ENCODE measurements at places on chromosomes 6 and 20. TPM values are rescaled to one million over a fixed set of nuclear protein-coding genes. Genes with fewer than 3 reads are reported as not detected.

DNA sequence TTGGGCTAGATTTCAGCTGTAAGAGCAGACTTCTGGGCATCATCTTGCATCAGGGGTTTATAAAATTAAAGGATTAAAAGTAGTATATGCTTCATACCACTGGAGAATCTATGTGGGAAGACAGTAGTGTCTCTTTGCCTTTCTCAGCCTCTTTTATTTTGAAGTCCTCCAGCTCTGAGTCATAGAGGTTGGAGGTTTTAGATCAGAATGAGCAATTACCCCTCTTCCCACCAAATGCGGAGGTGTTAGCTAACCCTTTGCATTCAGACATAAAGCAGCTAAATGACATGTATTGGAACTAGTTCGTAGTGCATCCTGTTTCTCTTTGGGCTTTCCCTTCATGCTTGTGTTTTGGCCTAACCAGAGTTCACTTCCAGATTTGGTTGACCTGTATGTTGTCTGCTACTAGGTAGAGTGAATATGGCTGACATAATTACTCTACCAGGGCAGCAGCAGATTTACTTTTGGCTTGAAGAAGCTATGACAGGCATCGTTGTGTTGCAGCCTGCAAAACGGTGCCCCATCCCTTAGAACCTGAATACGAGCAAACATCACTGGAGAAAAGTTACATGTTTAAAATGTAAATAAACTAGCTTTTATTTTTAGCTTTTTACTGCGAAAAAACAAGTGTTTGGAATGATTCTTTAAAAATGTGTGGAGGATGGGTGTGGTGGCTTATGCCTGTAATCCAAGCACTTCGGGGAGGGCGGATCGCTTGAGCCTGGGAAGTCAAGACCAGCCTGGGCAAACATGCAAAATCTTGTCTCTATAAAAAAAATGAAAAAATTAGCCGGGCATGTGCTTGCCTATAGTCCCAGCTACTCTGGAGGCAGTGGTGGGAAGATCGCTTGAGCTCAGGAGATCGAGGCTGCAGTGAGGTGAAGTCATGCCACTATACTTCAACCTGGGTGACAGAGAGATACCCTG is 82.2 kb downstream of the MYO6 start:
- H3K4me3 ChIP-seq: peak overlapping the region; percentile 28
- no peaks in the 10 kb centered on the region for H3K27me3 ChIP-seq
- peaks cover 5% of the 10 kb centered on the region for H3K4me1 ChIP-seq

- H3K27me3 ChIP-seq: no peaks in the 10 kb centered on the region
- H3K4me1 ChIP-seq: no peaks in the 10 kb centered on the region
- no peak for DNase-seq
Observed at GRCh38 chr6:18317850-18318249, 53.5 kb upstream of the DEK start.

DNA sequence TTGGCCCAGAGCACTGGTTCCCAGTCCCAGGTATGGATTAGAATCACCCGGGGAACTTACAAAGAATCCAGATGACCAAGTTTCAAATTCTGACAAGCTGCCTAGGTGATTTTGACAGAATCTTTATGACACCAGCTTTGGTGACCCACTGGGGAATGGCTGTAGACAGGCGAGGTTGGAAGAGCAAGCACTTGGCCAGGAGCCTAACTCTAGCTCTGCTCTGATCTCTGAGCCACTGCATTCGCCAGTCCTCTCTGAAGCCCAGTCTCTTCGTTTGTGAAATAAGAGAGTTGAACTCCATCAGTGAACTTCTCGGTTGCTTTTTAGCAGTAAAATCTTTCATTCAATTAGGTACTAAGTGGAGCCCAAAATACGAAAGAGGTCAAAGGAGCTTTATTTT is 161.2 kb downstream of the VEGFA start:
- H3K4me3 ChIP-seq: no peak overlapping the region
- no peaks in the 10 kb centered on the region for H3K36me3 ChIP-seq
- no peak overlapping the region for H3K27ac ChIP-seq
- H3K27me3 ChIP-seq: peaks cover 5% of the 10 kb centered on the region
- H3K4me1 ChIP-seq: peaks cover 5% of the 10 kb centered on the region

The SLC4A11 gene
- 1.9 TPM for total RNA-seq

The ZBP1 gene
- total RNA-seq: 4.9 TPM

The EFCAB8 gene
- total RNA-seq: 3.1 TPM

- no peak overlapping the region for H3K27ac ChIP-seq
- H3K4me3 ChIP-seq: no peak overlapping the region
- H3K4me1 ChIP-seq: no peaks in the 10 kb centered on the region
Observed at GRCh38 chr20:43565758-43566104, 6.9 kb downstream of the SGK2 start.

The CFAP206 gene
- 0.21 TPM for total RNA-seq

The AHCY gene
- 121 TPM for total RNA-seq

GRCh38 chr6:22696481-22696880 is 127.1 kb downstream of the HDGFL1 start:
- no peak overlapping the region for H3K27ac ChIP-seq
- DNase-seq: no peak
- H3K36me3 ChIP-seq: no peaks in the 10 kb centered on the region
- H3K27me3 ChIP-seq: no peaks in the 10 kb centered on the region
- no peak overlapping the region for H3K4me3 ChIP-seq

The MDFI gene
- total RNA-seq: not detected

- H3K27me3 ChIP-seq: no peaks in the 10 kb centered on the region
- H3K4me3 ChIP-seq: no peak overlapping the region
- H3K36me3 ChIP-seq: no peaks in the 10 kb centered on the region
- H3K27ac ChIP-seq: no peak overlapping the region
- no peaks in the 10 kb centered on the region for H3K4me1 ChIP-seq
Observed at GRCh38 chr6:151070631-151071051, 169.1 kb upstream of the AKAP12 start.

DNA sequence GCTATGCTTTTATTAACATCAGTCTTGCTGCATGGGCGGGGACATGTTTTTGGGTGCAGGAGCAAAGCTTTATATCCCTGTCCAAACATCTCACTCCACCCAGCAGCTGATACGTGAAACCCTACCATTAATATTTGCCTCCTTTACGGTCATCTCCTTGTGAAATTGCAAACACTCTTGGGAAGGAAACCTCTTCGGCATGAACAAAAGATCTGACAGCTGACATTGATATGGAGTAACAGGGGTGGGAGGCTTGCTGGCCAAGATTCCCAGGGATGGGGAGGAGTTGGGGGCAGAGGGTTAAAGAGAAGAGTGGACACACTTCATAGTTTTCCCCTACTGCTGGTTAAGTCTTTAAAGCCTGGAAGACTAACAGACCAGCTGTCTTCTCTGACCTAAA is 22.2 kb upstream of the VEGFA start:
- H3K4me3 ChIP-seq: no peak overlapping the region
- DNase-seq: no peak
- H3K27ac ChIP-seq: no peak overlapping the region
- H3K36me3 ChIP-seq: no peaks in the 10 kb centered on the region
- H3K4me1 ChIP-seq: no peaks in the 10 kb centered on the region

The MAP7 gene
- total RNA-seq: 0.73 TPM

GRCh38 chr20:9482180-9482579 is 32.2 kb upstream of the LAMP5 start:
- no peaks in the 10 kb centered on the region for H3K27me3 ChIP-seq
- no peaks in the 10 kb centered on the region for H3K36me3 ChIP-seq
- H3K4me1 ChIP-seq: no peaks in the 10 kb centered on the region
- no peak overlapping the region for H3K27ac ChIP-seq
- no peak for DNase-seq

DNA sequence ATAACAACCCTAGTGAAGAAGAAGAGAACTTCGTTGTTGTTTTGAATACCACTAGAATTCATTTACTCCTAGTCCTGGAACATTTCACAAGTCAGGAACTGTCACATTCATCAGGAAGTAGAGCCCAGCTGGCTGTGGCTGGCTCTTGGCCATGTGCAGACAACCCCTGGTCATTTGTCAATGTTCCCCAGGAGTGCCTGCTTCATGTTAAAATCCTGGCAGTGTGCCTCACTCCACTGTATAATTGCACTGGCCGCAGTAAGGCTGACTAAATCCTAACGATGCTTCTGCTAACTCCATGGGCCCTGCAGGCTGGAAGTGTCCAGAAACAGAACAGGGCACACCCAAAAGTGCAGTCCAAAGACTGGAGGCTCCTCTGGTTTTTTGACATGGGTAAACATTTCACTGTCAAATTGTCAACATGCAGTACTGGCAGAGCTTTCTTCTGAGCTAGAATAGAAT is 41.5 kb upstream of the ADGRF1 start:
- DNase-seq: no peak
- no peaks in the 10 kb centered on the region for H3K4me1 ChIP-seq
- H3K27ac ChIP-seq: no peak overlapping the region
- H3K27me3 ChIP-seq: peaks cover 2% of the 10 kb centered on the region
- no peaks in the 10 kb centered on the region for H3K36me3 ChIP-seq
- H3K4me3 ChIP-seq: no peak overlapping the region

DNA sequence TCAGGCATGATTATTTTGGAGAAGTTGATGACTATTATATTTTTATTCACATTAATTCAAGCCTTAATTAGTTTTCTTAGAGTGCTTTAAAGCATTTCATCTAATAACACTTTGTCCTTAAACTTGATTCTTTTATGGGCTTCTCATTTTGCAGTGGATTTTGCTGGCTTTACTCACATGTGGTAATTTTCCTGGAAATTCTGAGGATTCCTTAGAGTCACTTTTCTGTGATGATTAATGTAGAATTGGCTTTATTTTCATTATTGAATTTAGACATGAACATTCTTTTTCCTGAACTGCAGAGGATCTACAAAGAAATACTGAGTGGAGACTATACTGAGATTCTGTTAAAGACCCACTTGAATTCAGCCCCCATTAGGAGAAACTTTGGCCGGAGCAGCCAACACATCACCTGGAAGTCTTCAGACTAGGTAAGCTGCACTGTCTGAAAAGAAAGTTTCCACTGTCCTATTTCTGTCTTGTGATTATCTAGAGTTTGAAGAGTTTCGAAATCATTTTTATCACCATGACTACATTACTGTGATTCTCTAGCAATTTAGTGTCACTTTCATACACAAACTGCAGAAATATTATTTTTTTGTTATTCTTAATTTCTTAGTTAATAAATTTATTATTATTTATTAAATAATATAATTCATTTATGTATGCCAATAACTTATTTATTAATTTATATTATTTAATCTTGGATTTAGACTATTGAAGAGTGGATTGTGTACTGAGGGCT is 1.9 kb downstream of the RFPL4B start:
- DNase-seq: no peak
- peaks cover 18% of the 10 kb centered on the region for H3K27me3 ChIP-seq
- no peaks in the 10 kb centered on the region for H3K4me1 ChIP-seq
- no peak overlapping the region for H3K27ac ChIP-seq
- no peak overlapping the region for H3K4me3 ChIP-seq

The RAET1L gene
- not detected for total RNA-seq

The TCP11 gene
- total RNA-seq: not detected

DNA sequence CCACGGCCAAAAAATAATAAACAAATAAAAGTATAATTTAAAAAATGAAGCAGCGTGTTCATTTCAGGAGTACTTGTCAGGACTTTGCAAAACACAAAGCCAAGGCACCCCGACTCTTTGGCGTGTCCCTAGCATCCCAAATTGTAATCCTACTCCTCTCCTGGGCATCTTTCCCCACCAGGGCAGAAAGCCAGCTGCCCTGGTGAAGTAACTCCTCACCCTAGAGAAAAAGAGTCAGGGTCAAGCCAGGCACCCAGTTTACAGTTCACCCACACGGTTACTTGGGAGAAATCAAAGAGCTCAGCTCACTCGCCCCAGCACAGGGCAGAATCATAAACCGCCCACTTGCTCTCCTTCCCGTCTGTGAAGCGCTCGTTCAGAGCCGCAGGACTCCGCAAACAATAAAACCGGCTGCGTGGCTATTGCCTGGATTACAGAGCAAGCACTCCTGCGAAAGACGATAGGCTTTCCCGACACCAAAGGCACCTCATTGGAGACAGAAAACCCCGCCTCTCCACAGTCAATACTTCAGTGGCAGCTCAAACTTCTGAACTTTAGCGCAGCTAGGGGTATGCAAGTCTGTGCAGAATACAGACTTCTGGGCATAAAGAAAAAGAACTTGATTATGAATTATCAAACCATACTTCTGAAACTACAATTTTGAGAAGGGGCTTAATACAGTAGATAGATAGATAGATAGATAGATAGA is 73.0 kb upstream of the NHSL1 start:
- no peak overlapping the region for H3K4me3 ChIP-seq
- no peaks in the 10 kb centered on the region for H3K4me1 ChIP-seq
- H3K36me3 ChIP-seq: no peaks in the 10 kb centered on the region
- no peak overlapping the region for H3K27ac ChIP-seq
- H3K27me3 ChIP-seq: no peaks in the 10 kb centered on the region

The CDSN gene
- not detected for total RNA-seq

The GMDS gene
- total RNA-seq: 39.4 TPM

DNA sequence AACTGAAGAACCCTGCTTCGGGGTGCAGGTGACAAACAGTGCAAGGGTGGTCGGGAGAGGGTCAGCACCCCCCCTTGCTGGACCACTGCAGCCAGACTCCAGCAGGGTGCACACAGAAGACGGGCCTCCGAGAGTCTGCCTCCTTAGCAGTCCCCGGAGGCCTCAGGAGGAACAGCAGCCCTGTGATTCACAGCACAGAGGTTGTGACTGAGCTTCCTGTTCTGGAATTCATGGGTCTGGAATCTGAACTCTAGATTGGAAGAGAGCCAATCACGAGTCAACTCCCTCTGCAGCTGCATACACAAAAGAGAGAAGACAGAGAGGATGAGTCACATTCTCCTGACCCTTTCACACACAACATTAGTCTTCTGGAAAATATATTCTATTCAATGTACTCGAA is 249.0 kb upstream of the OPRM1 start:
- no peaks in the 10 kb centered on the region for H3K27me3 ChIP-seq
- no peak for DNase-seq
- no peak overlapping the region for H3K27ac ChIP-seq
- H3K36me3 ChIP-seq: no peaks in the 10 kb centered on the region

Measured in natural killer cell treated with Interleukin-12 subunit alpha and Interleukin-12 subunit beta and Interleukin-15 and Interleukin-18, amount 100 ng/mL, for 72 hours (primary cell).